Activated CD4-positive, alpha-beta memory T cell treated with anti-CD3 and anti-CD28 coated beads, Interleukin-2, amount 10 ng/mL, durations not matched to agents 7 days and 5 days (primary cell): ENCODE measurements at places on chromosomes 6 and 20. TPM values are rescaled to one million over a fixed set of nuclear protein-coding genes. Genes with fewer than 3 reads are reported as not detected.

Gene MUC21
- total RNA-seq, result not detected

Gene VEGFA
- total RNA-seq, result 48.1 TPM

Gene NRN1
- 3.2 TPM for total RNA-seq

Gene ID4
- not detected for total RNA-seq

Gene SPATA25
- total RNA-seq, result 0.30 TPM
